ENCODE measurements at places on chromosomes 1 and 21.

- no peak for DNase-seq
Observed at GRCh38 chr1:151134396-151134795, 12.0 kb downstream of the SEMA6C start.

- DNase-seq = no peak
Observed at GRCh38 chr1:13733711-13734110, 33.7 kb downstream of the PRDM2 start.

DNA sequence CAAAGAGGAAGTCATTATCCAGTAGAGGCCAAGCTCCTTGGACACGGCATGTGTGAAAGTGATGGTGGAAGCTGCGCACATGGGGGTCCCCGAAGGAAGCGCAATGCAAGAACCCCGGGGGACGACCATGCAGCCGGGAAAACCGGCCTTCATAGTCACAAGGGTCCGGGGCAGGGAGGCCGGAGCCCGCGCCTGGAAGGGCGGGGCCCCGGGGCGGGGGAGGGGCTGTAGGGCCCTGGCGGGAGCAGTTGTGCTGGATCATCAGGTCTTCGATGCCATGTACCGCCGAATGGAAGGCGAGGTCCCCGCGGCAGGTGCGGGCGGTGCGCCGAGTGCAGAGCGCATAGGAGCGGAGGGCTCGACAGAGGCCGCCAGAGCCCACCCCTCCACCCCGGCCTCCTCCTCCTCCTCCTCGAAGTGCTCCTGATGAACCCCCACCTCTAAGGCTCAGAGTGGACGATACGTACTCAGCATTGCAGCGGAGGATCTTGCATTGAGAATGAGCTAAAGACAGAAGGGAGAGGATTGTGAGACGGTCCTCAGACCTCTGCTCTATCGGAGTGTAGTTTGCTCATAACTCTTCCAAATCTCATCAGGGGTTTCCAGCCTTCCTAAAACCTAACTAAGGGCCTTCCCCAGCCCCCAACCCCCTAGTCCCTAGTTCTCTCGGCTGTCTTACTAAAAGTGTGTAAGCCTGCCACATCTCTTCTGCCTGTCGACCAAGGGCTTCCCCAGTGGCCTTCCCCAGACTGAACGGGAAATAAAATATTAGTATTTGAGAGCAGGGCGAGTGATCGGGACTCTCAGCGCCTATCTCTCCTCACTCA, 2.1 kb downstream of the HJV start:
- no peak for DNase-seq

- no peak for DNase-seq
Observed at GRCh38 chr1:211420845-211421454, 71.0 kb downstream of the RD3 start.

DNA sequence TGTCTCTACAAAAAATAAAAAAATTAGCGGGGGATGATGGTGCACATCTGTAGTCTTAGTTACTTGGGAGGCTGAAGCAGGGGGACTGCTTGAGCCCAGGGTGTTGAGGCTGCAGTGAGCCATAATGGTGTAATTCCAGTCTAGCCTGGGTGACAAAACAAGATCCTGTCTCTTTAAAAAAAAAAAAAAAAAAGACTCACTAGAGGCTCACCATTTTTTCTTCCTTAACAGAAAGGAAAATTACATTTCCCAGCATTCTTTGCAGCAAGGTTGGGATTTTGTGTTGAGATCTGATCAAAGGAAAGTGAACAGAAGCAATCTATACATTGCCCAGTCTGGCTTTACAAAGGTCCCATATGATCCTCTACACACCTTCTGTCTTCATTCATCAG, 21.5 kb downstream of the GFI1 start:
- DNase-seq = no peak

GRCh38 chr1:205248793-205249601, 21.3 kb downstream of the TMCC2 start:
- DNase-seq = no peak

- no peak for DNase-seq
Observed at GRCh38 chr1:179955287-179955680, 674 bp downstream of the CEP350 start.

DNA sequence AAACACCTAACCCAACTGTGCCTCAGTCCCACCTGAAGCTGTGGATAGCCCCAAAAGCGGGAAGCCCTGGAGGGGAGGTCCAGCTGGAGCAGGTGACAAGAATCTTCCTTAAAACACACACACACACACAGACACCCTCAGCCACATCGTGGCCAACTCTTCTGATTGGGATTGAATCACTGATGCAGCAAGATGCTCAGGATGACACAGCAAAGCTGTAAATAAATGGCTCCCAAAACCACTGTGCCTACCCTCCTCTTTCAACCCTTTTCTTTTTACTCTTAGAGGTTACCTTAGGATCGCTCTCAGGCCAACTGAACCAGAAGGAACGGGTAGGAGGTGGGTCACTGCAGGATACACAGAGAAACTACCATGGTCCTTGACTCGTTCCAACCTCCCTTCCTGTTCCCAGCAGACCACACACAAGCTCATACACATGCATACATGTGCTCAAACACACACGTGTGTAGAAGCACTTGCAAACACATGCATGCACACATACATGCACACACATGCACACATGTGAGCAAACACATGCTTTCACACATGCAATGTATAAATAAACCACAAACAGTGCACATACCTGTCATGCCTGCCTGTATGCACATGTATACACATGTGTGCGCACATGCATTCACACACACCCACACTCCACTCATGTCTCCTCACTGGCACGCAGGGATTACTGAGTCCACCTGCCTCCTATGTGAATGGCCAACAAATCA, 14.4 kb downstream of the CAPN9 start:
- no peak for DNase-seq

- no peak for DNase-seq
Observed at GRCh38 chr1:37495875-37496274, 18.7 kb downstream of the MEAF6 start.

GRCh38 chr1:7629465-7630195, 141.5 kb upstream of the VAMP3 start:
- no peak for DNase-seq

DNA sequence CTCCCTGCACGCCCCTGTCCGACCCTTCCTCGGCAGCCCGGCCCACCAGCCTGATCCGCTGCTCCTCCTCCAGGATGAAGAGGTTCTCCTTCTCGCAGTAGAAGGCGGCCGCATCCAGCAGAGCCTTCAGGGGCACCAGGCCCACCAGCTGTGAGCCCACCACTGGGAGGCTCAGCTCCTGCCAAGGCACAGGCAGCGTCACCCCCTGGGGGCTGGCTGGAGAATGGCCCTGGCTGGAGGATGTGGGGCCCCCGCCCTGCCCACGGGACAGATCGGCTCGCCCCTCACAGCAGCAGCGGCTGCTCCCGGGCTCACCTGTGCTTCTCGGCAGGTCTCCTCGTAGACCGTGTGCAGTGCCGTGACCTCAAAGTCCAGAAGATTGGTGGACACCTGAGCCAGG, 5.3 kb downstream of the FTCD start:
- no peak for DNase-seq

DNA sequence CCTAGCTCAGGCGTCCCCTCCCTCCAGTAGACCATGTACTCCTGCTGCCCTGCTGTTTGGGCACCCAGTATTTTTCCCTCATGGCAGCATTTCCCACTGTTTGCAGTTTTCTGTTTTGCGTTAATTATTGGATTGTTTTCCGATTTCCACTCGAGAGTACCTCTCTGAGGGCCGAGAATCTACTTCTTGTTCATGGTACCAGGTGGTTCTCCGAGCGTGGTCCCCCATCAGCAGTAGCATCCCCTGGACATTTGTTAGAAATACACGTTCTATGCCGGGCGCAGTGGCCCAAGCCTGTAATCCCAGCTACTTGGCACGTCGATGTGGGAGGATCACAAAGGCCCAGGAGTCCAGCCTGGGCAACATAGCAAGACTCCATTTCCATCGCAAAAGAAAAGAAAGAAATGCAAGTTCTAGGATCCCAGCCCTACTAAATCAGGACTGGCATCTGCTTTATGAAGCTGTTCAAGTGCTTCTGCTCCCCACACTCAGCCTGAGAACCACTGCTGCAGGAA, 690 bp downstream of the RRP1 start:
- no peak for DNase-seq

DNA sequence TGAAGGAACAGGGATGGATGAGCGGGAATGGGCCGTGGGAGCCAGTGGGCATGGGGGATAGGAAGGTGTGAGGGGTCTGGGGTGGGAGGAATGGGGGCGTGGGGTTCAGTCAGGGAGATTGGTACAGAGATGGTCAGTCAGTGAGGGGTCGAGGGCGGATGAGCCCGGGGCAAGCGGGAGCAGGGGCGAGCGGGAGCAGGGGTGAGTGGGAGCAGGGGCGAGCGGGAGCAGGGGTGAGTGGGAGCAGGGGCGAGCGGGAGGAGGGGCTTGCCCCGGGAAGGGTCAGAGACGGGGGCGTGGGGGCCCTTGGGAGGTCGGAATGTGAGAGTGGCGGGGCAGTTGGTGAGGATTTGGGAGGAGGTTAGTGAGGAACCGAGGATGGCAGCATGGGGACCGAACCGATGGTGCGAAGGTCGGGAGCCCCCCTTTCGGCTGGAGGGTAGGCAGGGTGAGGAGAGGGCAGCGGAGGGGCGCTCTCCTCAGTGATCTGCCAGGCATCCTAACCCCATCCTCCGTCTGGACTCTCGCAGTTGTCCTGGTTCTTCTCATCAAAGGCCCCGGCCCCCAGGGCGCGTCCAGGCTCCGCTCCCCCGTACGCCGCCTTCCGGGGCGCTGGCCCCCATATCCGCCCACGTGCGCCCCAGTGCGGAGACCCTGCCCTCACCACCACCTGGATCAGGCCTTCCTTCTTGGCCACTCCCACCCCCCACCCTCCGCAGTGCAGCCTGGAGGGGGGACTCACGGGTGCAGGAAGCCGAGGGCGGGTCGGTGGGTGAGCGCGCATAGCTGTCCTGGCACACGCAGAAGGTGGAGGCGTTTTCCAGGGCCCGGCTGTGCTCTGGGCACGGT, 11.2 kb downstream of the EPHA10 start:
- no peak for DNase-seq

DNA sequence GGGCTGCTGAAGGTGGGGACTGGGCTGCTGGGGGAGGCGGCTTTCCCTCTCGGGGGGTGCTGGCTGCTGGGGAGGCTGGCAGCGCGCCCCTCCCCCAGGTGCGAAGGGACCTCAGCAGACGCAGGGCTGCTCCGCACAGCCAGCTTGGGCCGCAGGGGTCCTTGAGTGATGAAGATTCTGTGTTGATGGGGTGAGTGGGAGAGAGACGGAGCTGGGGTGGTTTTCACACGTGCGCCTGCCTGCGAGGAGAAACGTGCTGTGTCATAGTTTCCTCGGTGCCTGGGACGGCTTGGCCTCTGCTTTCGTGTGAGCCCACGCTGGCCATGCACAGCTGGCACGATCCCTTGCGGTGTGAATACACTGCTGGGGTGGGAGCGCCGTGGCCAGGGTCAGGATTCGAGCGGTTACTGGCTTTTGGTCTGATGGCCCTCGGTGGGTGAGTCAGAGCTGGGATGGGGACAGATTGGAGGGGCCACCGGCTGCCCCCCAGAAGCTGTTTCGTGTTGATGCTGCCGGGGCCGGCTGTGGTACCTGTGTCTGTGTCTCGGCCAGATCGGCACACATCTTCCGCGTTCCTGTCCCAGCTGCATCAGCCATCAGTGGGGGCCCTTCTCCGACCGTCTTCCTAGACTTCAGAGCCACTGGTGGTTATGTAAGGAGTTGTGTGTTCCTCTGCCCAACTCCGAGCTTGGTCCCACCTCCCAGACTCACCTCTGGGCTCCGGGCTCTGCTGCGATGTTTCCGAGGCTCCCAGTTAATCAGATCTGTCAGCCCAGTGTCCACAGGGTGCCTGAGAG, 24.9 kb downstream of the PRKCZ start:
- no peak for DNase-seq

- DNase-seq = no peak
Observed at GRCh38 chr1:206472024-206472423, 1.7 kb downstream of the IKBKE start.

DNA sequence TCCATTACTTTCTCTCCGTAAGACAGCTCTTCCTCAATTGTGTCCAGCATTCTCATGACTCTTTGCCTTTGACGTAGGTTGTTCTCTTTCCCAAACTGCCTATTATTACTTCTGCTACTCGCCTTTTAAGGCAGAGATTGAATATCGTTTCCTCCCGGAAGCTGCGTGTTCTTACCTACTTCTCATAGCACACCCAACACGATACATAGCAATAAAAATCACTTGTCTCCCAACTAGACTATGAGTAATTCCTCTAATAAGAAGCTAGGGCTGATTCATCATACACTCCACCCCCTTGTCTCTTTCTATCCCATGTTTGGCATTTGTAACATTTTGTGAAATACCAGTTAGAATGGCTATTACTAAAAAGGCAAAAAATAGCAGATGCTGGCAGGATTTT, 55.8 kb upstream of the SGIP1 start:
- no peak for DNase-seq

GRCh38 chr1:94012708-94013366, 103.6 kb upstream of the GCLM start:
- DNase-seq = no peak

GRCh38 chr1:2787163-2787911, 14.2 kb downstream of the TTC34 start:
- no peak for DNase-seq

DNA sequence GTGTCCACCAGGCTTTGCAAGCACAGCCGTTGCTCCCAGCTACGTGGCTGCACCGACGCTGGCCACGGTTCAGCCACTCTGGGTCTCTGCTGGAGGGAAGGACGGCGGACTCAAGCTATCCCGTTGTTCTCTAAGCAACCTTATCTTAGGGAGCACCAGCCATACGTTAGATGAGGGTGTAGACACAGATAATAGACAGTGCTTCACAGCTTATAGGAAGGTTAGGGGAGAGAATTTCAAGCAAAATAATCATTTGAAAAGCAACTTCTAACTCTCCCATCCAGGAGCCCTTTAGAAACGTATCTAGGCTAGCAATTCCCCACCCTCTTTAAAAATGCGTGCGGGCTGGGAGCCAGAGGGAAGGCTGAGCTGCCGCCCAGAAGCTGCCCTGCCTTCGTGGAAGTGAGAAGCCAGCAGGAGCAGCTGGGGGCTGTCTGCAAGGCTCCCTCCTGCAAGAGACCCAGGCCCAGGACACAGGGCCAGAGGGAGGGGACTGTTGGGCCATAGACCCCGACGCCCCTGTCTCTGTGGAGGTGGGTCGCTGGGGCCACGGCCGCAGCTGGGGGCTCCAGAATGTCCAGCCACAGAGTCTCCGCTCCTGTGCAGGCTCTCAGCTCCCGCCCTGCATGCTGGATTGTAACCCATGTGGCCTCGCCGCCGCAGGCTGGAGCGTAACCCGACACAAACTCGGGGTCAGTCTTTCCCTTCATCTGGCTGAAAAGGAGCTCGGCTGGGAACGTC, 31.2 kb upstream of the COL6A2 start:
- DNase-seq = no peak

DNA sequence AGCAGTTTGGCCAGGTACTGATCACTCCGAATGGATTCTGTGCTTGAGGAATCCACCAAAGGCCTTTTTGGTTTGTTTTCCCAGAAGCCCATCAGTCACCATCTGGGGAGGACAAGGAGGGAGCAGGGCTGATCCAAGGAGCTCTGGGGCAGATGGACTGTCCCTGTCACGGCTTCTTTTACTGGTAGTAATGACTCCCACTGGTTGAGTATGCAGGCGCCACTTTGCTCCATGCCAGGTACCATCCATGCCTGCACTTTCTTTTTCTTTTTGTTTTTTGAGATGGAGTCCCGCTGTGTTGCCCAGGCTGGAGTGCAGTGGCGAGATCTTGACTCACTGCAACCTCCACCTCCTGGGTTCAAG, 101.7 kb downstream of the UBIAD1 start:
- DNase-seq = no peak

- DNase-seq = no peak
Observed at GRCh38 chr1:232247669-232248068, 382.3 kb downstream of the SIPA1L2 start.

GRCh38 chr1:218572050-218572449, 226.9 kb downstream of the TGFB2 start:
- DNase-seq = no peak
